ENCODE measurements at places on chromosomes 12 and 14. TPM values are rescaled to one million over a fixed set of nuclear protein-coding genes. Genes with fewer than 3 reads are reported as not detected.

Gene USP30
- total RNA-seq, result 15.7 TPM

- DNase-seq, result no peak
These were observed 84.8 kb downstream of the EEA1 start for GRCh38 chr12:92844151-92844763.

DNA sequence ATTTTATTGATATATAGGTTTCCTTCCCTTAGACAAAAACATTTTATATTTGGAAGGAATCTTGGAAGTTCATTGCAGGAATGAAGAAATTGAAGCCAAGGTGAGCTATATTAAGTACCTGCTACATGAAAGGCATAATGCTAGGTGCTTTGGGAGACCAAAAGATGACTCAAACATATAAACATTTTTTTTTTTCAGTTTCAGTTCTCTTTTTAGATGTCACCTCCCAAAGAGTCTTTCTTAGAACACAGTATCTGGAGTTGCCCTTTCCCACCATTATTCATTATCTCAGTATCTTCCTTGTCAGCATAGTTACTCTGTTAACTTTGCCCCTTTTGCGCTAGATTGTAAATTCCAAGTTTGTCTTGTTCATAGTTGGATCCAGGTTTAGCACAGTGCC lies 1.1 kb downstream of the LIN52 start:
- DNase-seq, result no peak

Gene FICD
- total RNA-seq, result 9.7 TPM

Gene PDE3A
- not detected for total RNA-seq

Gene HPD
- not detected for total RNA-seq

Gene RPGRIP1
- 0.24 TPM for total RNA-seq

Gene ALX1
- not detected for total RNA-seq

DNA sequence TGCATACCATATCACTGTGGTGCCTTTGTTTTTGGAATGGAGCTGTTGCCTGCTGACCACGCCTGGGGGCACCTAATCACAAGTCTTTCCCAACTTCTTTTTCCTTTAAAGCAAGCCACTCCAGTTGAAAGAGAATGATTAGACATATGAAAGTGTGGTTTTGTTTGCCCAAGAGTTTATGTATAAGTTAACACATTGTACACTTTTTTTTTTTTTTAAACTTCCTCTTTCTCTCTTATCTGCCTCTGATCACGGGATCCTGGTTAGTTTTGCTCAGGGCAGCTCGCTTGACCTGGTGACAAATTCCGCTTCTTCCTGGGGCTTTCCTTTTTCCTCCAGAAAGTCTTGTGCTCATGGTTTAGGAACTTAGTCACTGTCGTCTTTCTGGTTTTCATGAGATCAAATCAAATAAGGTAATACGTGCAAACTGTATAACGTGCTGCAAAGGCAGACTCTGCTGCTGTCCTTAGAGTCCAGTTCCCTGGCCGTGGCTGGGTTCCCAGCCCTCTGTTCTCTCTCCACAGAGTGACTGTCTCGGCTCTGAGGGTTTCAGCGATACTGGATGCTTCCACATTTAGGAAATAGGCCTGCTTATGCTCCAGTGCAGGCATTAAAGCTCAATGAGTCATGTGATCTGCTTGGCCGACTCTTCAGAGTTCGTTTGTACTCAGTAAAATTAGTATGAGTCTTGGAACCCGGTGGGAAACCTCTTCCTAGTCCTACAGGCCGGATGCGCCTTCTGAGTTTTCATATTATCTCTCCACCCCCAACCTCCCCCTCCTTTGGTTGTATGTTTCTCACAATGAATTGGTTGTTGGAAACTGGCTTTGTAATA lies 15.2 kb downstream of the RASSF3 start:
- peak; percentile 40 for DNase-seq
